ENCODE measurements at places on chromosomes 7 and 10.
A peak's percentile ranks its signal among the peaks of the same experiment; 100 is the strongest.

- no peak for DNase-seq
Measured at GRCh38 chr7:103833401-103833800, 156.1 kb downstream of the RELN start.

DNA sequence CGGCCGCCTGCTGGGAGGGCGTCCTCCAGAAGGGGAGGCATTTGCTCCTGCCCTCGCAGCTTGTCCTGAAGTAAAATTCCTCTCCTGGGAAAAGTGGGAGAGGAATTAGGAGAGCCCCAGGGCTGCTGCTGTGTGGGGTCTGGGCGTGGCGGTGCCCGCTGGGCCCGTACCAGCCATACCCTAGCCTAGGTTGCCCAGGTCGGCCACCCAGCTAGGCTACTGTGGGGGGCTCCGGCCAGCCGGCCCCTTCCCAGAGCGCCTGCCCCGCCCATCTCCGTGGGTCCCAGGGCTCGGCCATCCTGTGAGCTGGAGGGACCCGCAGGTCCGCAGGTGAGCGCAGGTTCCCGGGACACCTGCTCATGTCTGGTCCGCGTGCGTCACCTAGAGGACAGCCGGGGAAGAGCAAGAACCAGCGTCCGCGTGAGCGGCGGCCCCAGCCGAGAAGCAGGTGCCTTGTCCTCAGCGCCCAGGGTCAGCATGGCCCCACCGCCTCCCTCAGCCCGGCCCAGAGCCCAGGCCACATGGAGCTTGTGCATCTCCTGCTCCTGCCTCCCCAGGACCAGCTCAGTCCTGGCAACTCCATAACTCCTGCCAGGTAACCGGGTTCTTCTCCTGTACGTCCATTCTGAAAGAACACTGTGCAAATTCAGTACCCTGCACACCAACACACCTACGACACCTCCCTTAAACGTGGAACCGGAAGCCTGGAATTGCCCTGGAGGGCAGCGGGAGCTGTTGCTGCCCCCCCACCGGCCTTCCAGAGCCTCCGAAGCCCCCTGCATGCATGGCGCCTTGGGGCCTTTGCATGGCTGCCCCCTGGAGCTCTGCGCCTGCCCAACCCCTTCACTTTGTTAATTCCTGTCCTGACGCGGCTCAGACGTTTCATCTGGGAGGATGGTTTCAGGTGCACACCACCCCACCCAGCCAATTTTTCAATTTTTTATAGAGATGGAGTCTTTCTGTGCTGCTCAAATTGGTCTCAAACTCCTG is 22.8 kb upstream of the FOXL3 start:
- no peak for DNase-seq

DNA sequence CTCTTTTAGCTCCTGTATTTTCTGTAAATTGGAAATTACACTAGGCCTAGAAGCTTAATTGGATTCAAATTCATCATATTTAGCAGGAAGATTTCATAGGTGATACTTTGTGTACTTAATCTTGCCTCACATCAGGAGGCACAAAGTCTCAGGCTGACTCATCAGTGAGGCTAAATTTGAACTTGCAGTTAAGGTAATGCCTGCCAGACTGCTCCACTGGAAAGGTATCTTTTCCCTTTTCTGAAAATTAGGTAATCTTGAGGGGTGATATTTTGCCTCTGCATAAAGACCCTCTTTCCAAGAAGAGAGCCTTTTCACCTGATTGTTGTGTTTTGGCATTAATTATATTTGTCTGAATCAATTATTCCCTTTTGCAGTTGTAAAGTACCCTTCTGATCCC is 14.6 kb downstream of the PPIA start:
- no peak for DNase-seq

DNA sequence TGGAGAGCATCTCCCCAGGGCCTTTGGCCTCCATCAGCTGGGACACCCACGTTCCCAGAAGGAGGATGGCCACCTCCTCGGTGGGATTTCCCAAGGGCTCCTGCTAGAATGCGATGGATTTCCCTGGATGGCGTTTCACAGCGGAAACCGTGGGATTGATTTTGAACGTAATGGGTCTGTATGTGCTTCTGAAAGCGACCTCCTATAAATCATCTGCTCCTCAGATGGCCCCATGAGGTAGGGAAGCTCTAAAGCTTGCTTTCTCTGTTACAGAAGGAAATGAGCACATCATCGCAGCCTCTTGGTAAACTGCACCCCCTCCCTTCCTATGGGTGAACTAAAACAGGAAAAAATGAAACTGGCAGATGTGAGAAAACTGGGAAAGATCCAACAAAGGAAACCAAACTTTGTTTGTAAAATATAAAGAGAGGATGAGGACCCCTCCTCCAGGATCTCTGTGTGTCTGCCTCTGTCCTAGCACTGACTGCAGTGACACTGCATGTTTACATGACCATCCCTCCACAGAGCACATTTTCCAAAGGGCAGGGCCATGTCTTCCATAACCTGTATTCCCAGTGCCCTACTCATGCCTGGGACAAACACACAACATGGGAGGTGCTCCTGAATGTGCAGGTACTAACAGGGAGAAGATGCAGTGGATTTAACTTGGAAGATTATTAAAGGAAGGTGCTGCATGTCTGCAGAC is 57.6 kb downstream of the LYZL1 start:
- no peak for DNase-seq

- DNase-seq: no peak
Measured at GRCh38 chr7:81459485-81459884, 310.4 kb downstream of the HGF start.

DNA sequence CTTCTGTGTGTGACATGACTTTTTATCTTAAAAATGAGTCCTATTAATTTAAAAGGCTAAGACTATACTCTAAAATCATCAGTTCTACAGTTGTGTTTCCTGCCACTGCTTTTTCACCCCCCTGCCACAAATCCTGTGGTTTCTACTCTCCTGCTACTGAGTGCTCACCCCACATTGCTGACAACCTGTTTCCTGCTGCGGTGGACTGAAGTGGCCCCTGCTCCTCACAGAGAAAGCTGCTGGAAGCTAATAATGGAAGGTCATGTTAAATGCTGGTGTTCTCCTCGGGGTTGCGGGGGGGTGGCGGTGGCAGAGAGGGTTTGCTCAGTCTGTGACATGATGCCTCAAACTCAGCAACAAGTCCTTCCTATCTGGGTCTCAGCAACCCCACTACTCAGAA is 113.2 kb upstream of the INHBA start:
- DNase-seq: no peak

- no peak for DNase-seq
Measured at GRCh38 chr10:128047991-128048818, 78.0 kb downstream of the MKI67 start.

- no peak for DNase-seq
Measured at GRCh38 chr7:2710901-2711551, 23.0 kb downstream of the AMZ1 start.

- no peak for DNase-seq
Measured at GRCh38 chr7:130454959-130455358, 14.1 kb upstream of the CEP41 start.

- no peak for DNase-seq
Measured at GRCh38 chr7:152699079-152699478, 23.1 kb upstream of the XRCC2 start.

GRCh38 chr7:93029056-93029455 is 88.7 kb downstream of the SAMD9 start:
- no peak for DNase-seq

DNA sequence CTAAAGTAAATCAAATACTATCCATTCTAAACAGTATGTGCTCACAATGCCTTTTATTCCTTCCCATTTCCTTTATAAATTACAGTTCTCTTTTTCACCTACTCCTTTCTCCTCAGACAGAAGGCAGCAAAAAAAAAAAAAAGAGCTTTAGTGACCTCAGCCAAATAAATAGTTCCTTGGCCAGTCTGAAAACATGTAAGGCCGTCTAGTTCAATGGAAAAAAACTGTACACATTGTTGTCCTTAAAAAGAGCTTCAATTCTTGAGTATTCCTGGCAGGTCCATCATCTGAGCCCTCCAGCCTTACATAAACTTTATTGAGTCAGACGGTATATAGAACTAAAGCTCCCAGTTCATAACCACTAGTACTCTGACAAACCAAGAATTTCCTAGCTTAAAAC is 185.4 kb downstream of the CACNA2D1 start:
- DNase-seq: no peak

GRCh38 chr7:124924906-124925305 is 4.7 kb downstream of the POT1 start:
- DNase-seq: no peak

DNA sequence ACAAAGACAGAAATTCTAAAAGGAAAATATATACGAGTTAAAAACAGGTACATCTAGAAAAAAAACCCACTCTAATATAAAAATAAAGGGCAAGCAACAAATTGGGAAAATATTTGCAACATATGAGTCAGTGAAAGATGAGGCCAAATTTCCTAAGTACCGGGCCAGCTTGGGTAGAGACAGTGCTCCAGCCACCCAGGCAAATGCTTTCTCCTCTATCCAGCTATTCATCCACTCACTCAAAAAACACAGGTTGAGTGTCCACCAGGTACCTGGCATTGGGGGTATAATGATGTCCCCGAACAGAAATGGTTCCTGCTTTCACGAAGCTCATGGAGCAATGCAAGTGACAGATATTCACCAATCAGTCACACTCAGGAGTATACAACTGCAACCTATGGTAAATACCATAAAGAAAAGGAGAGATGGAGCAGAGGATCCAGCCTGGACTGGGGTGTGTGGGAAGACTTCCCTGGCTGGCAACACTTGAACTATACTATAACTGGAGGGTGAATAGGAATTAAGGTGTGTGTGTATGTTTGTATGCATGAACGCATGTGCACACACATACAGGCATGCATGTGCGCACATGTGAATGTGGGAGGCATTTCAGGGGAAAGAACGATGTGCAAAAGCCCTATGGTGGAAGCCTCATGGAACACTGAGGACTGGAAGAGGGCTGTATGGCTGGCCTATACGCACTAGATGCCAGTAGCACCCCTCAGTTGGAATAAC is 2.3 kb downstream of the ARHGAP22 start:
- no peak for DNase-seq

- no peak for DNase-seq
Measured at GRCh38 chr10:25068152-25069058, 52.0 kb downstream of the THNSL1 start.

GRCh38 chr7:152862856-152863255 is 103.3 kb downstream of the ACTR3B start:
- no peak for DNase-seq

DNA sequence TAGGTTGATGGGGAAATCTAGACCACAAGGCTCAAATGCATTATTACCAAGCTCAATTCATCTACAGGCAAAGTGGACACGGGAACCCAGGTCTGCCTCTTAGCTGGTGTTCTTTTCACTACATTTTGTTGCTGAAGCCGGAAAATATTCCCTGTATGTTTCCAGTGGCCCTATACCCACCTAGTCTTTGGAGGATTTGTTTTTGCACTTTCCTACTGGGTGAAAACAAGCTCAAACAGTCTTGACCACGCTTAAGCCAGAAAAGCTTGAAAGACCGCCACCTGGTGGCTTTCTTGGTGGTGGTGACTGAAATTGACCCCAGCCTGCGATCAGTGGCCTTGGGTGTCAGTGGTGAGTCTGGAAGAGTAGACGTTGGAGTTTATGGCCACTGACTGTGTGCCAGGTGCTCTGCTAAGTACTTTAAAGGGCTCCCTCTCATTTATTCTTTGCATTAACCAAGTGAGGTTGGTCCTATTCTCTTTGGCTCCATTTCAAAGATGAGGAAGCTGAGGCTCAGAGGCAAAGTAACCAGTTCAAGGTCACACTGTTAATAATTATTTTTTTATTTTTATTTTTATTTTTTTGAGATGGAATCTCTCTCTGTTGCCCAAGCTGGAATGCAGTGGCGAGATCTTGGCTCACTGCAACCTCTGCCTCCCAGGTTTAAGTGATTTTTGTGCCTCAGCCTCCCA is 11.1 kb upstream of the CRTAC1 start:
- DNase-seq: peak; percentile 2

- no peak for DNase-seq
Measured at GRCh38 chr10:102579328-102579727, 65.0 kb upstream of the TRIM8 start.

- DNase-seq: no peak
Measured at GRCh38 chr10:64275774-64276173, 754.6 kb downstream of the REEP3 start.
